ENCODE measurements at places on chromosomes 6 and 20. TPM values are rescaled to one million over a fixed set of nuclear protein-coding genes. Genes with fewer than 3 reads are reported as not detected.

NHLRC1 gene
- total RNA-seq: 5.6 TPM

JPH2 gene
- 0.50 TPM for total RNA-seq

SRXN1 gene
- 73.0 TPM for total RNA-seq

CST3 gene
- 383 TPM for total RNA-seq

CDH26 gene
- total RNA-seq: 0.50 TPM

CARMIL1 gene
- 35.7 TPM for total RNA-seq

TBC1D7 gene
- total RNA-seq: 18.0 TPM

EBF4 gene
- 0.15 TPM for total RNA-seq

GATA5 gene
- total RNA-seq: not detected

E2F3 gene
- 4.9 TPM for total RNA-seq

DYNLT2 gene
- total RNA-seq: 0.99 TPM

DCDC2 gene
- total RNA-seq: not detected

BPIFB1 gene
- total RNA-seq: not detected

ATAT1 gene
- total RNA-seq: 6.3 TPM

MEP1A gene
- not detected for total RNA-seq

PI16 gene
- not detected for total RNA-seq

IPCEF1 gene
- total RNA-seq: under 0.01 TPM

CTAGE9 gene
- not detected for total RNA-seq

EDN1 gene
- total RNA-seq: 0.87 TPM

MOG gene
- not detected for total RNA-seq

C20orf202 gene
- under 0.01 TPM for total RNA-seq

PHIP gene
- total RNA-seq: 19.7 TPM

ARFGEF3 gene
- total RNA-seq: 0.44 TPM

TNFRSF6B gene
- total RNA-seq: 66.5 TPM

HS3ST5 gene
- not detected for total RNA-seq

HM13 gene
- total RNA-seq: 65.9 TPM

BEND6 gene
- 17.7 TPM for total RNA-seq

RNF217 gene
- total RNA-seq: 14.0 TPM

PAK5 gene
- under 0.01 TPM for total RNA-seq

C2 gene
- 2.8 TPM for total RNA-seq

TRIM15 gene
- not detected for total RNA-seq

HCK gene
- not detected for total RNA-seq

IRF4 gene
- under 0.01 TPM for total RNA-seq

FOXC1 gene
- 7.6 TPM for total RNA-seq

MAP7 gene
- 2.0 TPM for total RNA-seq

PAX1 gene
- not detected for total RNA-seq

SLC32A1 gene
- not detected for total RNA-seq

LRFN2 gene
- not detected for total RNA-seq

RIMS1 gene
- total RNA-seq: under 0.01 TPM

ZNF334 gene
- 1.6 TPM for total RNA-seq

GRM4 gene
- not detected for total RNA-seq

All from smooth muscle cell of trachea (primary cell).